ENCODE measurements at places on chromosomes 5 and 9. TPM values are rescaled to one million over a fixed set of nuclear protein-coding genes. Genes with fewer than 3 reads are reported as not detected.

WNT8A gene
- not detected for total RNA-seq

LHX2 gene
- total RNA-seq = not detected

SNCAIP gene
- total RNA-seq = 0.83 TPM

HK3 gene
- 11.6 TPM for total RNA-seq

ITGA2 gene
- total RNA-seq = 5.0 TPM

MLANA gene
- not detected for total RNA-seq

CCDC192 gene
- 0.33 TPM for total RNA-seq

FRRS1L gene
- 5.8 TPM for total RNA-seq

IL9 gene
- total RNA-seq = not detected

NIPSNAP3A gene
- total RNA-seq = 32.5 TPM

CCDC180 gene
- total RNA-seq = 1.9 TPM

SMIM15 gene
- 26.4 TPM for total RNA-seq

IFNB1 gene
- not detected for total RNA-seq

DDX4 gene
- not detected for total RNA-seq

TMEM252 gene
- 0.34 TPM for total RNA-seq

WNK2 gene
- total RNA-seq = 36.1 TPM

NUDT12 gene
- 11.0 TPM for total RNA-seq

ANKDD1B gene
- total RNA-seq = 0.33 TPM

OR1Q1 gene
- total RNA-seq = not detected

RNF224 gene
- total RNA-seq = not detected

NUTM2G gene
- total RNA-seq = not detected

SLC4A9 gene
- not detected for total RNA-seq

PROB1 gene
- 11.0 TPM for total RNA-seq

MCIDAS gene
- total RNA-seq = not detected

NIM1K gene
- 1.7 TPM for total RNA-seq

DAB2IP gene
- total RNA-seq = 70.4 TPM

JMY gene
- 43.2 TPM for total RNA-seq

ZNF618 gene
- total RNA-seq = 1.2 TPM

Data from esophagus muscularis mucosa (tissue), 4 donors.